Activated CD4-positive, alpha-beta memory T cell treated with anti-CD3 and anti-CD28 coated beads for 36 hours (primary cell): ENCODE measurements at places on chromosomes 1 and 21. TPM values are rescaled to one million over a fixed set of nuclear protein-coding genes. Genes with fewer than 3 reads are reported as not detected.

DNA sequence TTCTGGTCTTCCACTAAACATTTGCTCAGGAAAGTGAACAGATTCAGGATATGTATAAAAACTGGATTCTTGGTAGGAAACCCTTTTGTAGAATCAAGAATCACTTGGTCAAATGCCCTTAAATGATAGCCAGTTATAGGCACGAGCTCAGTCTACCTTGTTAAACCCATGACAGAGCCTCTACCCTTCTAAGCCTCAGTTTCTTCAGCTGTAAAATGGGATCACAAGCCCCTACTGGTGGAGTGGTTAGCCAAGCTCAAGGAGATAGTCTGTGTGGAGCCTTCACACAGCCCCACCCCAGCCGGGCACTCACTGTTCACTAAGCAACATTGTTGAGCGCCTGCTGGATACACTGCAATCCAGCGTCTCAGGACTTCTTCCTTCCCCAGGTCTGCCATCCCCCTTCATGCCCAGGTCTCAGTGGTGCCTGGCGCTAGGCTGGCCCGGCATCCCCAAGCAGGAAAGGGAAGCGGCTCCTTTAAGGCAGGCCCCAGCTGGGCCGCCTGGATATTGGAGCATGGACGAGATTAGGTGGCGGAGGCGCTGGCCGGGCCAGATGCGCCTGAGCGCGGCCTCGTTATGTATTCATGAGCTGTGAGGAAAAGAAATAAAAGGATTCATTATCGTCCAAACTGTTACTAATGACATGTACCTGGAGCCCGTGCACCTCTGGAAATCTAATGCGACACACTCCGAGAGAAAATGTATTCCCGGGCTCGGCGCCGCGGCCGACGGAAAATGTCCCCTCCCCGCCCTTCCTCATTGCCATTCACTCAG lies 75.6 kb downstream of the TAS1R2 start:
- DNase-seq: no peak

GRCh38 chr1:67958472-67958871 lies 92.0 kb downstream of the DIRAS3 start:
- DNase-seq: no peak

- no peak for DNase-seq
These were observed 29.1 kb upstream of the PLA2G4A start for GRCh38 chr1:186799689-186800054.

Gene TACSTD2
- not detected for total RNA-seq

- no peak for DNase-seq
These were observed 86.2 kb upstream of the WDR26 start for GRCh38 chr1:224520808-224521207.

- peak; percentile 45 for DNase-seq
These were observed 32.4 kb downstream of the MAPKAPK2 start for GRCh38 chr1:206716870-206717673.

Gene GJA8
- not detected for total RNA-seq

GRCh38 chr21:30426731-30427130 lies 1.0 kb upstream of the KRTAP13-3 start:
- no peak for DNase-seq

DNA sequence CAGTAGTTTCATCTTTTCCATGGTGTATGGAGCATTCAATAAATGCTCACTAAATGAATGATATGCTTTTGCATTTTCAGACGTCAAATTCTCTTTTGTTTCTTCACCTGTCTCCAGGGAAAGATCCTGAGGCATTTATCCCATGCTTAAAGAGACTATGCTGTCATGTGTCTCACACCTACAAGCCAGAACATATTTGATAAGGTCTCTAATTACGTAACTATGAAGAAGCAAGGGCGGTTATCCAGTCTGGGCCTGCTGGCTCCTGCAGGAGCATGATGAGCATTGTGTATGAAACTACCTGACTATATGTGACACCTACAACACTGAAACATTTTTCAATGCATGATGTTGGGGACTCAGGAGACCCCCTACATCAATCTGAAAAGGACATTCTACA lies 51.8 kb downstream of the FBXO42 start:
- no peak for DNase-seq

Gene TMCC2
- 10.1 TPM for total RNA-seq

GRCh38 chr1:43995984-43996732 lies 4.8 kb downstream of the CCDC24 start:
- no peak for DNase-seq
